ENCODE measurements at places on chromosomes 7 and 10.

GRCh38 chr7:1946773-1947450, 276.8 kb downstream of the ELFN1 start:
- DNase-seq = no peak

DNA sequence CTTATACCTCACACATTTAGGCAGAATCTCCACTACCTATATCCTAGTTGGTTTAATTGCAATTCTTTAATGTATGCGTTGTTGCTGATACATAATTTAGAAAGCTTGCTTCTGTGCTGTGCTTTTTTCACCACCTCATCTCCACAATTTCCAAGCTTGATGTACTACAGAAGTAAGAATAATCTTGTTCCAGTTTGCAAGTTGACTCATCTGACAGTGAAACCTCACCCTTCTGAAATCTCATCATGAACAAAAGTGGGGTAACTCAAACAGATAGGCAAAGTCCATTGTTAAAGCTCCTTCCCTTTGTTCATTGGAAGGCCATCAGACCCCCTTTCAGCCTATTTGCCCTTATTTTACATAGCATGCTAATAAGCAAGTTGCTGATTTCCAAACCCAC, 13.6 kb downstream of the EIF4EBP2 start:
- no peak for DNase-seq

GRCh38 chr7:15922002-15922401, 235.5 kb upstream of the MEOX2 start:
- no peak for DNase-seq

GRCh38 chr7:101816595-101817470, 593 bp upstream of the CUX1 start:
- DNase-seq = peak; percentile 13

Data from pons (tissue), 1 donor.